ENCODE measurements at places on chromosomes 5 and 9.

DNA sequence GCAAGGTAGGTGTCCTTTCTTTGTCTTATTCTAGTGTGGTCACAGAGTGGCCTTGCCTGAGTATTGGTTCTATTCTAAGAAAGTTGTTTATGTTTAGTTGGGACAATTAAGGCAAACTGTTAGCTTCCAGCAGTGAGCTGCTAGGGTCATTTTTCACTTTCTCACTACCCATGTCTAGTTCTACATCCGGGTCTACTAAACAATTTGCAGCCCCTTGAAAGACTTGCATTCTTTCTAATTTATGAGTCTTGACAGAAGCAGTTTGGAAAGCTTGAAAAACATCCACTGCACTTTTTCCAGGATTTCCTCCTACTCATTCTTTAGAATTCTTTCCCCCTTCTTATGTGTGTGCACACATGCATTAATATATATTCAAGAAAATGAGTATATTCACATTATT, 892.2 kb upstream of the ACO1 start:
- DNase-seq: no peak

GRCh38 chr9:130731355-130731754, 37.8 kb downstream of the EXOSC2 start:
- no peak for DNase-seq

GRCh38 chr5:13567819-13568218, 376.7 kb downstream of the DNAH5 start:
- no peak for DNase-seq

- no peak for DNase-seq
These were observed 119.7 kb upstream of the TARS1 start for GRCh38 chr5:33321026-33321425.

DNA sequence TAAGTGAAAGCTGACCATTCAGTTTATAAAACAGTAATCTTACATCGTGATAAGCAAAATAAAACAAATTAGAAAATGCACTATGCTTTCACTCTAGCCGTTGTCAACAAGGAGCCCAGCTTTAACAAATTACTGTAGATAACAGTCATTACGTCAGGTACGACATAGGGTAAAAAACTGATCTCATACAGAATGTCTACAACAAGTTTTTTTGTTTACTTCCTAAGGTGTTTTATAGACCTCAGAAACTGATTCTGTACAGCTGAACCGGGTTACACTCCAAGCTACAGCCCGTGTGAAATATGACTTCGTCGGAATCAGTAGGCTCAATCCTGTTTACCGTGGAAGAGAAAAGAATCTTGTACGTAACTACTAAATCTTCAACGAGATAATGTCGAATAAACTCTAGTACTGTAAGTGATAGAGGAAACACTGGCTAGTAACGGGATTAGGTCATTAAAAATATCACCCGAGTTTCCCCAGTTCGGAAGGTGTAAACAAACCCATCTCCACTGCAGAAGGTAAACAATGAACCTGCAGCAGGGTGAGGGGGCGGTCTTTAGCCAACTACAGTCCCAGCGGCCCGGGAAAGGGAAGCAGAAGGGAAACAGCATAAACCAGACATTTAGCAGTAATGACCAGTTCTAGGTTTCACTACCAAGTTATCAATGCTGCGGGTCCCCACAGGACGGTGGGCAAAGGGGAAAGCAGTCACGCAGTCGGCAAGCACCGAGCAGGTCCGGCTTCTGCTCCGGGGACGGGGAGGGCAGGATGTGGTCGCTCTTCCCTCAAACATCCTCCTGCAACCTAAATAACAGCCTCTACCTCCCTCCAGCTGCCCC, 1.1 kb downstream of the RICTOR start:
- peak; percentile 33 for DNase-seq

DNA sequence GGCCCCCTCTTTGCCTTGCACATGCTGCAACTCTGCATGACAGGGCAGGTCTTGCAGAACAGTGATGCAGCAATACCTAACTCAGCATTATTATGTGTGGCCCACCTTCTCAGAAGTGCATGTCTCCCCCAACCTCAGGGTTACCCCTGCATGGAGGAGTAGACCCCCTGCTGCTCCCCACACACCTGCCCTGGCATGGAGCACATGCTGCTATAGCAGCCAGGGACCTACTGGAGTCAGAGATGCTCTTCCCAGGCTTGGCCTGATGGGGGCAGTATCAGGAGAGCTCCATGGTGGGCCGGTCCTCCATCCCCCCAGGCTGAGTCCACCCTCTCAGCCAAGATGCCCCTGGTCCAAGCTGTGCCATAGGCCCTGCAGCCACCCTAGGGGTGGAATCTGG, 13.2 kb upstream of the BOD1 start:
- DNase-seq: no peak

DNA sequence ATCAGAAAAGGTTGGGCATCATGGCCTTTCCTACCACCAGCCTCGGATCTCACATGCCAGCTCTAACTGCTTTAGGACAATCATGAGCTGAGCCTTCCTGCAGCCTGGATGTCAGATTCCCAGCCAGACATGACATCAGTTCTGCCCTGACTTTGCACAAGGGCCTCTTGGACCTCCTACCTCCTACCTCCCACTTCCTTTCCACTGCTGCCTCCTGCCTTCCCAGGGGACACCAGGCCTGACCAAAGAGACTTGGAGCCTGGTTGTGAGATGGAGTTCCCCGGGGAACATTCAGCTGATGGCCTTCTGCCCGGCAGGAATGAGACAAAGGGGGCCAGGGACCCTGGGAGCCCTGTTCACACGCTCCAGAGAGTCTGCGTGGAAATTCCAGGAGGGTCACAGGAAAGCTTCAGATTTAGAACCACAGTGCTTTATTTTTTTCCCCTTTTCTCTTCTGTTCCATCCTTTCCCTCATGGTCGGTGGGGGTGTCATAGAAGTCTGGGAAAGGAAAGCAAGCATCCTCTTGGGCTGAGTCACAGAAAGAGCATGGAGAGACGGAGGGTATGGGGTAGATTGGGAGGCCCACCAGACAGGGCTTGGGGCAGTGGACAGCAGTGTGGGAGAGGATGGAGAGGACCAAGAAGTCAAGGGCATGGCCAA, 35.4 kb upstream of the IL17B start:
- DNase-seq: no peak

DNA sequence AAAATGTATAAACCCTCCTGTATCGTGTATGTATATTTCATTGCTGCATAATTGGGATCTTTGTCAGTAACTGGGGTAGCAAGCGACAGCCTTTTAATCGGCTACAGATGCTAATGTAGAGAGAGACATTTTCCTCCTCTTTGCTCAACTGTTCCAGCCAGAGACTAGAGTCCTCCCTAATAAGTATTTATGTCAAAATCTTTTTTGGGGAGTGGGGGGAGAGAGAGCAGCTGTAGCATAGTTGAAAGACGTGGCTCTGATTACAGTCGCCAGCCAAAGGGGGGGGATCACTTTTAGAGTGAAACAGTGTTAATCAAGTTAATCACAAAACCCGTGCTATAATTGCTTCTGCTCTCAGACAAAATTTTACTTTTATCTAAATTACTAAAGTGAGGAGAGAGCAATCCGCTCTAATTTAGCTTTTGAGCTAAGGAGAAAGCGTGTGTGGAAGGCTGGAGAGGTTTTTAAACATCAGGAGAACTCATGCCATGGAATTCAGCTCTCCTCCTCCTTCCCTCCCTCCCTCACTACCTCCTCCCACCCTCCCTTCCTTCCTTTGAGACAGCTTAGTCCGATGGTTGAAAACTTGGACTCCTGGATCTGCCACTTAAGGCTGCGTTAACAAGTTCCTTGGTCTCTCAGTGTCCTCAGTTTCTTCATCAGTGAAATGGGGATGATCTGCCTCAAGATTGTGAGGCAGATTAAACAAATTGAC, 87.3 kb upstream of the ZNF618 start:
- DNase-seq: no peak

- peak; percentile 84 for DNase-seq
These were observed 19.5 kb upstream of the ASPN start for GRCh38 chr9:92501671-92502393.

DNA sequence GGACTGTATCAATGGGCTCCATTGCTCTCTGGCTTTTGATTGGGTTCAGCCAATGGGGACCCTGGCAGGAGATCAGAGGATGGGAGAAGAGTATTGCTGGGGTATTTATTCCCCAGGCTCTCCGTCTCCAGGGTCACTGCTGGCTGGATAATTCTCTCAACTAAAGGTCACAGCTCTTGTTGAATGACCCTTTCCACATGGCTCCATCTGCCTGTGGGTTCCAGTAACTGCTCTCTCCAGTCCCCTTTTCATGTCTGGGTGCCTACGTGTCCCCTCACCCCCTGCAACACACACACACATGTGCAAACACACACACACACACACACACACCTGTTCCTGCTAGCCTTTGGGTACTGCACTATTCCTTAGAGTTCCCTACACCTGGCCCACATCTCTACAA, 53.9 kb upstream of the RIC1 start:
- no peak for DNase-seq

- DNase-seq: peak; percentile 26
These were observed 117.2 kb upstream of the CACNA1B start for GRCh38 chr9:137760426-137760825.

DNA sequence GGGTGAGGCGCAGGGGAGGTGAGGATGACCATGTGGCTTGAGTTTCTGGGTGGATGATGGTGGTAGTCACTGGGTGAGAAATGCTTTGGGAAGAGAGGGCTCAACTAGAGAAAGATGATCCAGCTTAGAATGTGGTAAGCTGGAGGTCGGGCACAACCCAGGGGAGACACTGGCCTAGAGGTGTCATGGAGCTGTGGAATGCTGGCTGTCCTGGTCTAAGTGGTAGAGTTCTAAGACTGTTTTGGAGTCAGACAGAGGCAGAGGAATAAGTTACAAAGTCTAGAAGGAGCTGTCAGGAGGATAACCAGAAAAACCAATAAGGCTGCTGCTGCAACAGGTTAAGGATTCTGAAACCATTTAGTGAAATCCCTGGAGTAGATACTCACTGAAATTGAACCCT, 19.2 kb upstream of the ACSL6 start:
- no peak for DNase-seq

- DNase-seq: no peak
These were observed 59.0 kb upstream of the RARS1 start for GRCh38 chr5:168427224-168427623.

DNA sequence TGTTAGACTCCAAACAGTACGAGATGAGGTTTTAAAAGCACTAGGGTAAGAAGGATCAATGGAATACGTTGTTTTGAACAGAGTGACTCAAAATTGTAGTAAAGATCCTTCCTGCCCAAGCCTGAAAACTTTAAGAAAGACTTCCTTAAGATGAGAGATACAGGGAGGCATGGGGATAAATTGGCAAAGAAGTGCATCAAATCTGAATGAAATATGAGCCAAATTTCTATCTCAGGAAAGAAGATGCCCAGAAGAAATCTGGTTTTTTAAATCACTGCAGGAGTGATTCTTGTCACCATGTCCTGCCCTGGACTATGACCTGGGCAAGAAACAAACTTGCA, 14.9 kb downstream of the FCN2 start:
- no peak for DNase-seq

DNA sequence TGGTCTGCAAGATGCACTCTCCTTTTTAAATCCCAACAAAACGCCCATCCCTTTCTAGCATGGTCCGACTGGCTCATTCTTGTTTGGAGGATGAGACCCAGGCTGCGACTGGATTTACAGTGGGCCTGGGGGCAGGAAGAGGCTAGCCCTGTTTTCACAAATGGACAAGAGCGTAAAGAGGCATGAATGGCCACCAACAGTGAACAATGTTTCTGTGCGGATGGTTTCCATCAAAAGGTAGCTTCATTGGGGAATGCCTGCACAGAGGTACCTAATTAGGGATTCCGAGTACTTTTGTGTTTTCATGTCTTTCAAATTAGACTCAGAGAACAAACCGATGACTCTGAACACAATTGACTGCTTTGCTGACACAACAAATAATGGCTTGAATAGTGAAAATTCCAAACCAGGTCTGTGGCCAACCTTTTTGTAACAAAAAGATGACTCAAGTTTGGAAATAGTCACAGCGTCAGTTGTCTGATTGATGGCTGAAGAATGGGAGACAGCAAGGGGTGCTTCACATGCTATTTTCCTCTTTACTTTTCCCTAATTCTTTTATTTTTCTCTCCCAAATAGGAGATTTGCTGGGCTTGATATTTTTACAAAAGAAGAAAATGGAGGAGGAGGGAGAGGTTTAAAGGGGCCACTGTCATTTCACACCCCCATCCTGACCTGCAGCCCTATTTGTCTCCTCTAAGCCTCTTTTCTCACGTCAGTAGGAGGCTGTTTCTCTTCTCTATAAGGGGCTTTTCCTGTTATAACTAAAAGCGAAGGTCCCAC, 208.1 kb upstream of the S1PR3 start:
- no peak for DNase-seq

GRCh38 chr5:57550132-57550531, 67.5 kb upstream of the ACTBL2 start:
- DNase-seq: no peak

DNA sequence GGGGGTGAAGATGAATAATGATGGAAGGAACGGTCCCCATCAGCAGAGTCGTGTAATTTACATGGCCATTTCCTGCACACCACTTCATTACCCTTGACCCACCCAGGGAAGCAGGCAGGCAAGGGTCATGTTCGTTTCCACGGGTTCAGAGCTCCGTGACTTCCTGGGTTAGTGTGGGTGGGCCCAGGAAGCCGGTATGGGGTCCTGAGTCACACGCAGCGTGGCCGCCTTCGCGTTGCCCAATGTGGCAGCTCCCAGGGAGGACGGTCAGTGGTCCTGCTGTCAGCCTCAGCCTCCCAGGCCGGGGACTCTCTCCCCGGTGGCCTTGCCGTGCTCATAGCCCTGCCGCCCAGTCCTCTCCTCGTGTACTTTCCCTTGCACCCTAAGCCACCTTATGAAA, 5.1 kb upstream of the TERT start:
- no peak for DNase-seq

All from muscle of back (tissue), 13 donors.